NCI-H1694 (cell line): ENCODE measurements at places on chromosomes 6 and 20.

- no peak for DNase-seq
Observed at GRCh38 chr6:97231911-97232310, 51.1 kb downstream of the MMS22L start.

DNA sequence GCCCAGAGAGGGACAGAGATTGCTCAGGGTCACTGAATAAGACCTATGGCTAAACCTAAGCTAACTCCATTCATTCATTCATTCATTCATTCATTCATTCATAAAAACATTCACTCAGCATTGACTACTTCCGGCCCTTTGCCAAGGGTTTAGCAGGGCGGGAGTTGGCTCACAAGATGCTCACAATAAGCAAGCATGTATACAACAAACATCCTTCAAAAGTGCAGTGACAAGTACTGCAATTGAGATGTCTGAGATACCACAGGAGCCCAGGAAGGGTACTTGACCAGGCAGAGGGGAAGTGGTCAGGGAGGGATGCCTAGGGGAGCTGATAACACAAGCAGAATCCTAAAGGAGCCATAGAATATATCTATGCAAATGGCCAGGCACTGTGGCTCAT is 18.2 kb upstream of the KIAA1755 start:
- no peak for DNase-seq

DNA sequence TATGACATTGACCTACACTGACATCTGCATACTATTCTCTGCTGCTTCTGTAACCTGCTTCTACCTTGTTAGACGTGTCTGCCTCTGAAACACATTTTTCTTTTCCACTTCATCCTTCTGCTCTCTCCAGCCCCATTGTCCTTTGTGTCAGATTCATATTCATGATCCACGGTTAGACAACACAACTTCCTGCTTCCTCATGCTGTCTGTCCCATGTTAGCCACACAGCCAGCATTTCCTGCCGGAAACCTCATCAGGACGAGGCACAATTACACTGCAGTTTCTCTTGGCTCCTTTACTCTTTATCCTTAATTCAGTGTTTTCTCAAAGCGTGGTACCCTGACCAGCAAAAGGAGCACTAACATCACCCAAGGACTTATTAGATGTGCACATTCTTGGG is 150.2 kb downstream of the TBC1D7 start:
- DNase-seq = no peak

GRCh38 chr6:89566930-89567629 is 71.5 kb downstream of the LYRM2 start:
- DNase-seq = no peak
